CD4-positive, alpha-beta memory T cell (primary cell): ENCODE measurements at places on chromosomes 2 and 18.

GRCh38 chr2:28408764-28409599 lies 16.3 kb downstream of the FOSL2 start:
- peak; percentile 78 for DNase-seq

- DNase-seq: peak; percentile 55
Measured at GRCh38 chr2:23384551-23385343, at the start of gene KLHL29. Gene KLHL29, plus strand, starts transcription at chr2:23385179. Its CDS starts 177,018 bp downstream, at chr2:23562197.

- no peak for DNase-seq
Measured at GRCh38 chr2:1295740-1296139, 117.5 kb upstream of the TPO start.

DNA sequence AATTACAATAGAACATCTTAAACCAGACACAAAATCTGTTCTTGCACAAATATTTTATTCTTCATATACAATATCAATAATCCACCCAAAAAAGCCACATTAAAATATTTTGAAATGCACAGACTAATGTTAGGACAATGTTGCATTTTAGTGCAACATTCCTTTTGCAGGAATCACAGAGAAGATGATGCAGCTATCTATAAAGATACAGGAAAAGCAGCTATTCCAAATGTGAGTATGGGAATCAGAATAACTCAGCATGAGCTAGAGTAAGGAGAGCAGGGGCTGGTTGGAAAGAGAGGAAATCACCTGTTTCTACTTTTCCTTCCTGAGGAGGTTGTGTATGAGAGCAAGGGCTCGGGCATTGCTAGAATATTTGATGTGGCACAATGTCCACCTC lies 4.8 kb downstream of the C2orf66 start:
- no peak for DNase-seq

GRCh38 chr2:110690083-110690965 lies 12.5 kb upstream of the BUB1 start:
- DNase-seq: no peak

DNA sequence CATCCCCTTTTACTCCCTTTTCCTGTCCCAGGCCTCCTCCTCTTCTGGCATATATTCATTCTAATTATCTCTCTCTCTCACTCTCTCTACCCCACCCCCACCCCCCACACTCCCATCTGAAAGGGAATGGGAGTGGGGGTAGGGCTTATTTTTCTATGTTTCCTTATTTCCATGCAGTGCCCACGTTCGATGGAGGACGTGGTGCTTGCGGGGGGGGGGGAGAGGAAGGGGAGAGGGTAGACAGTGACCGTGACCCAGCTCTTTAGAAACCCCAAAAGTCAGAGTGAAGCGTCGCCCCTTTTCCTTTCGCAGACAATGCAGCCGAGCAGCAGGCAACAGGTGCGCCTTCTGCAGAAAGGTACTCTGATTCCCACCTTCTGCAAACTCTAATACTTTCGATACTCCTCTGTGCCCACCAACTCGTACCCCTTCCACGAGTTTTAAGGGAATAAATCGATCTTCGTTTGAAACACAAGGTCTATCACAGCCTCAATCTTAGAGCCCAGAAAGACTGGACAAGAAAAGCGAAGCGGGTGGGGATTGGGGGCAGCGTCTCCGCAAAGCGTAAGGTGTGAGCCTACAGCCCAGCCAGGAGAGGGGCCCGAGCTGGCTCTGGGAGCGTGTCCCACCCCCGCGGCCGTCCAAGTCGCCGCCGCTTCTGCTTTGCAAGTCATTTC lies 891 bp upstream of the NR4A2 start:
- DNase-seq: no peak

- no peak for DNase-seq
Measured at GRCh38 chr2:47198985-47199451, 43.9 kb upstream of the STPG4 start.

GRCh38 chr2:242040681-242041080 lies 171.2 kb downstream of the RTP5 start:
- no peak for DNase-seq

DNA sequence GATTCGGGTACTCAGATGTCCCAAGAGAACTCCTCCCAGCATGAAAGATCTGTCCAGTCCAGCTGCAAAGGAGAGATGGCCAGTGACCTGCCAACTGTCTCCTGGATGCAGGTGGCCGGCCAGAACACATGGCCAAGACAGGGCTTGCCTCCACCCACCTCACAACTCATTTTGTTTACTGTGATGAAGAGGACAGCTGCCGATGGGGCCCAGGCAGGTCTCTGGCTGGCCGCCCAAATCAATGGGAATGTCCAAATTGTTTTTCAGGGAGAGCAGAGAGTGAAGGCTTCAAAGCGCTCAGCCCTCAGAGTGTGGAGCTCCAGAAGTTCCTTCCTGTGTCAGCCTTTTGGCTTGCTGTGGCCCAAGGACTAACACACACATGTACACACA lies 41.9 kb downstream of the FOSL2 start:
- no peak for DNase-seq

- no peak for DNase-seq
Measured at GRCh38 chr2:80496346-80496745, 191.8 kb upstream of the LRRTM1 start.

DNA sequence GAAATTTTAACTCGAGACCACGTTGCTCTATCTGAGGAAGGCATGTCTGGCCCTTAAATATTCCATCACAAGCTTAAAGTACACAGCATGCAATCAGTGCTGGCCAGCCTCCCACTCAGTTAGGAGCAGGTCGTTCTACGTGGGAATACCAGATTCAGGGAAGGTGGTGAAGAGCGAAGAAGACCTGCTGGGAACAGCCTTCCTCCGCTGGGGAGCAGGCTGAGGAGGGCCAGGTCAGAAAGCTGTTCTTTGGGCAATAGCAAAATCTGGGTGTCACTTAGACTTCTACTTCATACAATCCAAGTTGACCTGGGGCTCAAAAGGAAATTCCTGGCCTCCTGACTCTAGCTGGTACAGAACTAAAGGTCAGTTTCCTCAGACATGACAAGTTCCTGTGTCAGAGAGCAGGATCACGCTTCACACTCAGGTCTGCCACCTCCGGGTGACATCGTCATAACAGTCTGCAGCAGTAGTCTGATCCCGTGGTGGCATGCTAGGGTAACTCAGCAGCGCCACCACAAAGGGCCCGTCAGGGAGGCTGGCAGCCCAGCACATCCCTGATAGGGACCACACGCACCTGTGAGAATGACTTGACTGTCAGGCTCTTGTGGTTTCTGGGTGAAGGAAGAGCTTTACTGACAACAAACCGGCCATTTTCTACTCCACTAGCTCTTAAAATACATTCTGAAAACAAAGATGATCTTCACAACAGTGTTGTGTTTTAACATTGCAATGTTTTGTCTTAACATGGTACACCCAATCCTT lies 35.2 kb upstream of the NAPG start:
- DNase-seq: peak; percentile 41

DNA sequence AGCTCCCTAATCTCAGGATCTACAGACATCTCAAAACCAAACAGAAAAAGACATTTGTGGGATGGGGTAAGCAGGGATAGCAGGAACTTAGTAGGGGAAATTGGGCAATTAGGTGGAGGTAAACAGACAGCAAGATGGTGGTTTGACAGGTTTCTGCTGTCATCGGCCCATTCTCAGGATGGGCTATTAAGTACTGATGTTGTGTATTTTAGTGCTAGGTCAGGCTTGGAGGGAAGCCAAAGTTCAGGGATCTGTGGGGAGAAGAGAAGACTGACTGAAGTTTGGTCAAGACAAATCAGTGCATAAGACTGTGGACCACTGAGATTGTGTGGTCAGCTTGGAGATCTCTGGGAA lies 96.8 kb upstream of the THUMPD2 start:
- no peak for DNase-seq

- no peak for DNase-seq
Measured at GRCh38 chr18:51767293-51767692, 569.8 kb upstream of the MEX3C start.

GRCh38 chr2:235468978-235469655 lies 24.7 kb upstream of the AGAP1 start:
- no peak for DNase-seq

DNA sequence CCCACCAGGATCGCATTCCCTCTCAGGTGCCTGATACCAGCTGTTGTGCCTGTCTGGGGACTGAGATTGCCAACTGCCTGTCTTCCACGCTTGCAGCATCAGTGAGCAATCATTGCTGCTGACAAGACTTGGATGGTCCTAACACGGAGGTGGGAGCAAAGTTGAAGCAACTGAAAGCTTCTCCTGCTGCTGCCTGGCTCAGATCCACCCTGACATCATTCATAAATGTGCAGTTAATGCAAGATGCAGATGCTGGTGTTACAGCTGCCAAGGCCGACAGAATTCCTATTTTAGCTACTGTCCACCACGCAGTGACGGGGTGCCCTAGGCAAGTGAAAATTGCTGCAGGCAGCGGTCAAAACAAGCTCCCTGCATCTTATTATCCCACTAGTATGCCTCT lies 131.4 kb downstream of the VWC2L start:
- no peak for DNase-seq

DNA sequence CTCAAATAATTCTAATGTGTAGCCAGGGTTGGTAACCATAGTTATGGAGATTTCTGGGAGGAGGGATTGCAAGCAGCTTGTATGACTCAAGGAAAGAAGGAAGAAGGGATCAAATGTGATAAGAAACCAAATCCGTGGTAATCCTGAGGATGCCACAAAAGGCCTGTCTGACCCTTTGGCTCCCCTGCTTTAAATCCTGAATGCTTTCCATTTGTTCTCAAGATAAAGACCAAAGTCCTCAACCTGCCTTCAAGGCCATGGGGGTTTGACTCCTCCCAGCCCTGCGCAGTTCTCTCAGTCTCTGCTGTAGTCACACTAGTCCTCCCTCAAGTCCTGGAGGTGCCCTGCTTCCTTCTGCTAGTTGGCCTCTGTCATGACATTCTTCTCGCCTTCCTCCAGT lies 74.0 kb downstream of the SUMO1 start:
- no peak for DNase-seq

DNA sequence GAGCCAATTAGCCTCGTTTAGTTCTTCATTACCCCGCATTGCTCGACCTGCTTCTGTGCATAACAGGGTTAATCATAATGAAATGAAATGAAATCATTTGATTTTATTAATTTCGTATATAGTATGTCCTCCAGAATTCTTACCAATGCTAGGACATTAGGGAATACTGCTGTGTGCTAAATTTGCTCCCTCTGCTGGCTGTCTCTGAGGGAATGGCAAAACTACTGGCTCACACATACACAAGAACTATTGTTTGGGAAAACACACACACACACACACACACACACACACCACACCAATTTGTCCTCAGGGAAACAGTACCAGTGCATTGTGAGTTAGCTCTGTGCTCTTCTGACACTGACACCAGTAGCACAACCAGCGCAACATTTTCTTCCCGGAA lies 273.3 kb upstream of the TCF4 start:
- DNase-seq: no peak

GRCh38 chr2:134391751-134392160 lies 137.9 kb downstream of the MGAT5 start:
- no peak for DNase-seq

- DNase-seq: no peak
Measured at GRCh38 chr2:198657512-198658121, 800.1 kb downstream of the SATB2 start.

GRCh38 chr2:64625299-64626145 lies 28.2 kb downstream of the SERTAD2 start:
- DNase-seq: no peak

GRCh38 chr2:148813603-148814065 lies 61.4 kb upstream of the KIF5C start:
- DNase-seq: peak; percentile 72

GRCh38 chr2:233867993-233868532 lies at the start of gene MSL3B:
Gene MSL3B, minus strand, starts transcription at chr2:233868386.
- peak; percentile 47 for DNase-seq

GRCh38 chr2:222878877-222879603 lies 18.2 kb downstream of the ACSL3 start:
- DNase-seq: no peak

GRCh38 chr2:150733051-150733618 lies 245.7 kb upstream of the RND3 start:
- DNase-seq: no peak

GRCh38 chr2:163613266-163613731 lies 122.5 kb downstream of the FIGN start:
- no peak for DNase-seq

- DNase-seq: no peak
Measured at GRCh38 chr2:191806396-191806795, 40.5 kb downstream of the CAVIN2 start.

- no peak for DNase-seq
Measured at GRCh38 chr2:98084151-98084868, 2.7 kb upstream of the VWA3B start.

DNA sequence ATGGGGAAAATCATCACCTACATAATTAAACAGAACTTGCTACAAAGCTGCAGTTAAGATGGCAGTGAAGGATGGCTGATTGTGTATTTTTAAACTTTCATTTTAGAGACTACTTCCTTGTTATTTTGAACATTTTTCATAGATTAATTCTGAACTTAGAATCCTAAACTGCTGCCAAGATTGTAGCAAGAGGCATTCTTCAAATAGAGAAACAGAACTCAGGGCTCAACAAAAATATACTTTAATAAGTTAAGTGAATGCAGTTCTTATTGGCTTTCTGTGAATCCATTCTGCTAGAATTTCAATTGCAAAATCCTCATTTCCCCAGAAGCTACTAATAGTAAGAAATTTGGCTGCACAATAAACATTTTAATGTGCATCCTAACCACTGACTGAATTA lies 160.3 kb downstream of the L3MBTL4 start:
- DNase-seq: no peak

DNA sequence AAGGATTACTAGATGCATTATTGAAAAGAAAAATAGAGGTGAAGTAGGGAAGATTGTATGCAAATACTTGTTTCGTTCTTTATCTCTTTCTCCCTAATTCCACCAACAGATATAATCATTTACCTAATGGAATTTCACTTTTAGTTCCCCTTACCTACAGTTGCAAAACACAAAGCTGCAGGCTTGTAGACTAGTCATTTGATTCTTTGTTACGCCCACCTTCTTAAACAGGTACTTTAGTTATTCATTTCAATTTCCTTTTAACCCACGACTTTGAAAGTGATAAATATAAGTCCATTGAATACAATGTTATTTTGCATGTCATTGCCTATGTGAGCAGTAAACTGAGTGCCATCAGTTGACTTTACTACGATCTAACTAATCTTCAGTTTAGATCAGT lies 3.9 kb upstream of the HRH4 start:
- no peak for DNase-seq

DNA sequence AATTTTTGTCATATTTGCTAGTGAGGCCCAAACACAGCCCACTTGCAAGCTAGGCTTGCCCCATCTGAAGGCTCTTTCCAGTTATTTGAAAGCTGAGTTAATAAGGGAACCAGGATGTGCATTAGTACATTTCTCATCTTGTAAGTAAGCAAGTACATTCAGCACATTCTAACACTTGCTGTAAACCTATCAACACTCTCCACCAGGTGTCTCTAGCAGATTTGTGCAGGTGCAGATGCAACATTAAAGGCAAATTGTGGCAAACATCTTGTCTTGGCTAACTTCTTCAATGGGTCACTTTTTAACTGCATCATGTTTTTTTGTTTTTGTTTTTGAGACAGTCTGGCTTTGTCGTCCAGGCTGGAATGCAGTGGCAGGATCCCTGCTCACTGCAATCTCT lies 25.3 kb upstream of the MFSD6 start:
- DNase-seq: peak; percentile 61

GRCh38 chr2:28588292-28588670 lies 92.4 kb downstream of the PLB1 start:
- no peak for DNase-seq
